NCI-H2081 treated with DMSO at 0.1 percent for 48 hours (cell line): ENCODE measurements at places on chromosomes 4 and X.

GRCh38 chrX:153410373-153410772 lies 899 bp upstream of the ZFP92 start:
- no peak for DNase-seq

DNA sequence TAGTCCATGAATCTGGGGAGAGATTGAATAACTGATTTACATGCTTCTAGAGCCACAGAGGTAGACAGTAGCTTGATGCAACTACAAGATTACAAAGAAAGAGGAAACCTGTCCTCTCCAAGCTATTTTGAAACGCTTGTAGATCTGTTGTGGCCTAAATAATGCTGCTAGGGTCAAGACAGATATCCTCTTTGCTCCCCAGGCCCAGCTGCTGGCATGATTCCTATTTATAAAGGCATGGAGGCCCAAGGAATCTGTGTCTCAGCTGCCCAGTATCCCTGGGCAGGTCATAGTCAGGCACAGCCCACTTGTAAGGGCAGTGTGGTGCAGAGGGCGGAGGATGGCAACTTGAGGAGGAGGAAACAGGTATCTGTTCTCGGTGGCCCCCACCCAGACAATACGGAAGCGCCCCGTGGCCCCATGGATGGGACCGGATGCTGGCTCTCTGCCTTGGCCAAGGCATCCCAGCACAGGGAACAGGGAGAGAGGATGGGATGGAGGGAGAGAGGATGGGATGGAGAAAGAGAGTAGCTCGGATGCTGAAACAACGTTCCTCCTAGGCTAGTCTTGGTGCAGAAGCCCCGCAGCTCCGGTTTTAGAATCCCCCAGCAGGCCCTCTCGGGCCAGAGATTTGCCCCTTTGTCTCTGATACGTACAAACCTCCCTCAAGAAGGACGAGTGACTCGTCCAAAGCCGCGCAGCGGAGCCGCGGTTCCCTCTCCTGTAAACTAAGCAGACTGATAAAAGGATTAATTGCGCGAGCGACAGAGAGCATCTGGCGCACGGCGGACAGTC lies 767 bp upstream of the SMIM20 start:
- DNase-seq = no peak

- DNase-seq = no peak
Observed at GRCh38 chrX:103562801-103563200, 22.5 kb upstream of the TCEAL4 start.

- DNase-seq = peak; percentile 87
Observed at GRCh38 chr4:46974891-46975543, 18.4 kb downstream of the GABRA4 start.

DNA sequence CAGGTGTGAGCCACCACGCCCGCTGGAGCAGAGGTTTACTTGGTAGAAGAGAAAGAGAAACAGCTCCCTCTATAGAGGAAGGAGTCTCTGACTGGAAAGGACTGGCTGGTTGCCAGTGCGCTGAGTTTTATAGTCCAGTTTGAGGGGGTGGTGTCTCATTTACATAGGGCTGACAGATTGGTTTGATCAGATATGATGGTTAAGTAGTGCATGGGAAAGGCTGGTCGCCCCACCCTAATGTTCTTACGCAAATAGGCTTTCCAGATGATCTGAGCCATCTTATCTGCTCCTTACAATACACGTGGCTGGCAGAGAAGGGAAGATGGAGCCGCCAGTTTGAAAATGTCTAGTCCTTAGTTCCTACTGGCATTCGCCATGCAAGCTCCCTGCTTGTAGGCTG lies 439.5 kb downstream of the NAF1 start:
- DNase-seq = no peak

GRCh38 chrX:120562569-120562926 lies 1.8 kb upstream of the CUL4B start:
- DNase-seq = no peak

DNA sequence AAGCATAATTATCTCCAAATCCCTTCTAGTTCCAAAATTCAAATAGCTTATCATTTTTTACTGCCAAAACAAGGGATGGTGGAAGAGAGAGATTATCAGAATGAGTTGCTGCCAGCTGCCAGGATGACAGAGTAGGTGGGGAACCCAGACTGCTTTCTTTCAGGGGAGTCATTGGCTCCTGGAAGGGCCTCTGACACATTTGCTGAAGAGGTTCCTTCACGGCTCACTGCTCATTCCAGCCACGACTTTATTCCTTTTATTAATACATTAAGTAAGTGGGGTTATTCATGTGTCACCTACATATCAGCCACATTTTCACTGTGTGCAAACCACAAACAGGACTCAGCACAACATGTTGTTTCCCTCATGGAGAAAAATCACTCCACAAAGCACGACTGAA lies 12.7 kb upstream of the SMIM43 start:
- no peak for DNase-seq

DNA sequence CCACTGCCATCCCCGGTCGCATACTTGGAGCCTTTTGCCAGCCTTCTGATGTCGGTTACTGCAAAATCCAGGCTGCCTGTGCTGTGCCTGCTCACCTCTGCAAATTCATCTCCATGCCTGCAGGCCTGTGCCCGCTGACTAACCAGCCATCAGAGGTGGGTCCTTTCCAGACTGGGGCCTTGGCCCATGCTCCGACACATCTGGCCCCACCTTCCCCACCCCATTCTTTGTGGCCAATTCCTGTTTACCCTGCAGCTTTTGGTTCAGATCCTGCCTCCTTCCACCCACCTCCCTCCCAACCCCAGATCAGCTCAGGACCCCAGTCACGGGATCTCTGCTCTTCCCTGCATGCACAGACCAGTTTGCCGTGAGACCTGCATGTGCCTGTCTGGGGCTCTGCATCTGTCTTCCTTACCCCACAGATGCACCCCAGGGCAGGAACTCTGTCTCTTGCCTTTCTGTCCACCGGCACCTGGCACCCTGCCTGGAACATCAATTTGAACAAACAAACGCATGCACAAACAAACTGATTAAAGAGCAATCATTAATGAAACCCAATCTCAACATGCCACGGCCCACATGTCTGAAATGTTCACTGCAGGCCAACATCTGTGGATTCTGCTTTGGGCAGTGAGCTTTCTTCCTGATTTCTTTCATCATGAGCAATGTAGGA lies 112.8 kb upstream of the PSAPL1 start:
- no peak for DNase-seq

DNA sequence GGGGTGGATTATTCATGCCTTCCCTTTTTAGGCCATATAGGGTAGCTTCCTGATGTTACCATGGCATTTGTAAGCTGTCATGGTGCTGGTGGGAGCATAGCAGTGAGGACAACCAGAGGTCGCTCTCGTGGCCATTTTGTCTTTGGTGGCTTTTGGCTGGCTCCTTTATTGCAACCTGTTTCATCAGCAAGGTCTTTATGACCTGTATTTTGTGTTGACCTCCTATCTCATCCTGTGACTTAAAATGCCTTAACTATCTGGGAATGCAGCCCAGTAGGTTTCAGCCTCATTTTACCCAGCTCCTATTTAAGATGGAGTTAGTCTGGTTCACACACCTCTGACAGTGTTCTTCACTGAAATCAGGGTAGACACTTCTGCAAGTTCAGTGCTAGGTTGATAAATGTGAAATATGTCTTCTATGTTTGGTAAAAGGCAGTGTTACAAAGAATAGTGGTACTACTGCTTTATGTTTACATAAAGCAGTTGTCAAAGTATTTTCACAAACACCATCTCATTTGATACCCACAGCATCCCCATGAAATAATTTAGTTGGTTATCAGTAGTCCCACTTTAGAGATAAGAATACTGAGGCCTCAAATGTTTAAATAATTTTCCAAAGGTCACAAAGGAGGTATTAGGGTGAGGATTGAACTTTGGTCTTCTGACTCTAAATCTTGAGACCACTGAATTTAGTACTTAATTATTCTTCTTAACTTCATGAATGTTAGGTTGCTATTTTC lies 77.1 kb upstream of the C4orf54 start:
- no peak for DNase-seq

DNA sequence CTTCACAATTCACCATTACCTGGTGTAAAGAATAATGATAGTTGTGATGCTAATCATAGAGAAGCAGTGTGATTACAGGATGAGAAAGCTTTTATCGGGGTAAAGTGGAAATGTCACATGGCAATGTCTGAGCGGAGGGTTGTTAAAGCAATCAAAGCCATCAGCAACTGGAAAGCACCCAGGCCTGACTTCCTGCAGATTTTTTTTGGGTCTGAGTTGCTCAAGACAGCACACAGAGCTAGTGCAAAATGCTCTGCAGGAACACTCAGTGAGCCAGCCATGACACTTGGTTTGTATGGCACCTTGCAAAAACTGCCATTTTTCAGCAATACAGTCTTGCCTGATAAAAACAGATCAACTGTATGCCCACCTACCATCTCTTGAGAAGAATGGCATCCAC lies 152.9 kb downstream of the COL4A6 start:
- DNase-seq = no peak

- peak; percentile 54 for DNase-seq
Observed at GRCh38 chr4:38663801-38664705, at the start of gene KLF3. Gene KLF3, plus strand, starts transcription at chr4:38664199. Its CDS starts 16,427 bp downstream, at chr4:38680626.

DNA sequence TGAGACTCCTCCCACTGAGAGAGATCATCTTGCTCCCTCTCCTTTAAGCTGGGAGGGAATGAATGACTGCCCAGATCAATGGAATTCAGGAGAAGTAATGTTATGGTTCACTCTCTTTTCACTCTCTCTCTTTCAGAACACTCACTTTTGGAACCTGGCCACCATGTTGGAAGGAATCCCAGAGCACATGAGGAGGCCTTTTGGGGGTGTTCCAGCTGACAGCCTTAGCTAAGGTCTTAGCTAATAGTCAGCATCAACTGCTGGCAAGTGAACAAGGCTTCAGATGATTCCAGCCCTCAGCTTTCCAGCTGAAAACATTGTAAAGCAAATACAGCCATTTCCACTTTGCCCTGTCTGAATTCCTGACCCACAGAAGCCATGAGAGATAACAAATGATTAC lies 124.0 kb upstream of the CLNK start:
- DNase-seq = no peak

GRCh38 chrX:23497919-23498318 lies 163.3 kb downstream of the PTCHD1 start:
- DNase-seq = no peak

DNA sequence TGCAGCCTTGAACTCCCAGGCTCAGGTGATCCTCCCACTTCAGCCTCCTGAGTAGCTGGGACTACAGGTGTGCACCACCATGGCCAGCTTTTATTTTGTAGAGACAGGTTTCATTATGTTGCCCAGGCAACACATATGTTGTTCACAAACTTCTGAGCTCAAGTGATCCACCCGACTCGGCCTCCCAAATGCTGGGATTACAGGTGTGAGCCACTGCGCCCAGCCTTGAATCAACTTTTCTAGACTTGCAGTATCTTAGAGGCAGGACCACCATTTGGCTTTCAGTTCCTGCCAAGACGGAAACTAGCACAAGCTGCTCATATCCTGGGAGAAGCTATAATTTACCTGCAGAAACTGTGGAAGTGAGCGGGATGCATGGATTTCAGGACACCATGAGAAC lies 19.9 kb downstream of the NAT8L start:
- no peak for DNase-seq

DNA sequence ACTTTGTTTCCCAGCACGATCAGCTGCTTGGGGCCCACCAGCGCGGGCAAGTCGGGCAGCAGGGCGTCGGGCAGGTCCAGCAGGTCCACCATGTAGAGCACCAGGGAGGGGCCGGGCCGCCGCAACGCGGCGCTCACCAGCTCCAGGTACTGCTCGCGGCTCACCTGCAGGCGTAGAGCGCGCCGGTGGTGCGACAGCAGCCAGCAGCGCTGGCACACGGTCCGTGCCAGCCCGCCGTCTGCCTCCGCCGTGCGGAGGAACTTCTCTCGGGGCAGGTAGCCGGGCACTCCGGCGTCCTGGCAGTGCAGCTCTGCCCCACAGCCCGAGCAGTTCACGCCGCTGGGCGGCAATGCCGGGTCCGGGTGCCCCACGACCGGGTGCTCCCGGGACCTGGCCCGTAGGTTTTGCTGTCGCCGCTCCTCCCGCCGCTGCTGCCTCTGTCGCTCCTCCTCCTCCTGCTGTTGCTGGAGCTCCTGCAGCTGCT lies 527 bp downstream of the NOA1 start:
- DNase-seq = no peak

- no peak for DNase-seq
Observed at GRCh38 chrX:110406822-110407221, 48.2 kb downstream of the RTL9 start.

DNA sequence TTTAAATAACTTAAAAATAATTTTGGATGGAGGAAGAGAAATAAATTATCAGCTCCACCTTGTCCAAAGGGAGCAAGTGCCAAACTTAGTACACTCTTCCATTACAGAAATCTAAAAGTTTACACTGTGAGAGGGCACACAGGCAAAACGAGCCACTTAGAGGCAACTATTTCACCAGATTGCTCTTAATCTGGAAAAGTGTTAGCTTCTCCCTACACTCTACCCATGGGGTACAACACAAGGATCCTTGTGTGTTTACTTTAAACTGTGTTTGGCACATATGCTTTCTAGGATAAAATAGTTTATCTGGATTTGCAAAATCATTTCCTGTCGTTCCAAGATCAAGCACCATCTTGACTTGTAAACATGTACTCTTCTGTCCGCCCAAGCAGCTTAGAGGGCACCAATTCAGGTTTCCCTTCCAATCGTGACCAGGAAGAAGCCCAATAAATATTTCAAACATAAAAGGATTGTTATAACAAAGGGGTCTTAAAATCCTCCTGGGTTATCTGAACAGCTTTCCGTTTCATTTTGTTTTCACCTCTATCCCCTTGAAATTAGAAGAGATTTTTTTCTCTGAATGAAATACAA lies 29.0 kb upstream of the KDR start:
- DNase-seq = no peak

DNA sequence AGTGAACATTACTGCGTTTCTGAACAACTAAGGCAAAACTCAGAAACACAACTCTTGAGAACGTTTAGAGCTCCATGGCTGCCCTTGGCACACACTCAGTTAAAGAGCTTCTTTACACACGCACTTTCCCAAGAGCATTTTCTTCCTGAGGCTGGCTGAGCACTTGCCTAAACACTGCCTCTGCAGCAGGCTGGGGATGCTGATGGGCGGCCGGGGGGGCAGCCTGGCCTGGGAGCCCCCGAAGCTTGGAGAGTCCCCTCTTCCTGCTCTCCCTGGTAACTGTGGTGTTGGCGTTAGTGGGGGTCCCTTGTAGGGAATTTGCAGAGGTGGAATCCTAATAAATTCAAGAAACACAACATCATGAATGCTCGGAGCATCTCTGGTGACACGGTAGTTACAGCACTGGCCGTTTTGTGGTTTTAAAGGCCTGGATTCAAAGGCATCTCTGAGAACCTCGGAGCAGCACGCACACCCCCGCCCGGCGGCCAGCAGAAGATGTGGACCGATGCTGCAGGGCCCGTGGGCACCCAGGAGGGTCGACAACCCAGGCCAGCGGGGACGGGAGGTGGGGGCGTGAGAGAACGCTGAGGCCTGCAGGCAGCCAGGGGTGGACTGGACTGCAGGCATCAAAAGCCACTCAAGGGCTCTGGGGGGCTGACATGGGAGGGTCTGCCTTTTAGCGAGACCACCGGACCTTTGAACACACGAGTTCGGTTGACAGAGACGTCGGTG lies 45.4 kb downstream of the FGFRL1 start:
- no peak for DNase-seq

GRCh38 chrX:15500497-15500966 lies at the start of gene BMX:
Gene BMX, plus strand, starts transcription at chrX:15500807. Its CDS starts 7,547 bp downstream, at chrX:15508354.
- no peak for DNase-seq

GRCh38 chr4:119794681-119795080 lies 166.1 kb upstream of the PDE5A start:
- no peak for DNase-seq
